ENCODE measurements at places on chromosomes 13 and 19. TPM values are rescaled to one million over a fixed set of nuclear protein-coding genes. Genes with fewer than 3 reads are reported as not detected.

GRCh38 chr19:57759096-57759495 lies 10.4 kb upstream of the ZNF586 start:
- H3K27ac ChIP-seq = no peak overlapping the region
- no peak overlapping the region for H3K4me3 ChIP-seq
- peaks cover 64% of the 10 kb centered on the region for H3K36me3 ChIP-seq
- H3K4me1 ChIP-seq = no peaks in the 10 kb centered on the region
- H3K27me3 ChIP-seq = no peaks in the 10 kb centered on the region
- no peak for DNase-seq

Gene KCTD4
- total RNA-seq = not detected

GRCh38 chr13:113140677-113141600 lies 17.5 kb upstream of the PROZ start:
- H3K27ac ChIP-seq = no peak overlapping the region
- no peak for DNase-seq
- H3K4me3 ChIP-seq = no peak overlapping the region
- H3K36me3 ChIP-seq = peaks cover 5% of the 10 kb centered on the region

DNA sequence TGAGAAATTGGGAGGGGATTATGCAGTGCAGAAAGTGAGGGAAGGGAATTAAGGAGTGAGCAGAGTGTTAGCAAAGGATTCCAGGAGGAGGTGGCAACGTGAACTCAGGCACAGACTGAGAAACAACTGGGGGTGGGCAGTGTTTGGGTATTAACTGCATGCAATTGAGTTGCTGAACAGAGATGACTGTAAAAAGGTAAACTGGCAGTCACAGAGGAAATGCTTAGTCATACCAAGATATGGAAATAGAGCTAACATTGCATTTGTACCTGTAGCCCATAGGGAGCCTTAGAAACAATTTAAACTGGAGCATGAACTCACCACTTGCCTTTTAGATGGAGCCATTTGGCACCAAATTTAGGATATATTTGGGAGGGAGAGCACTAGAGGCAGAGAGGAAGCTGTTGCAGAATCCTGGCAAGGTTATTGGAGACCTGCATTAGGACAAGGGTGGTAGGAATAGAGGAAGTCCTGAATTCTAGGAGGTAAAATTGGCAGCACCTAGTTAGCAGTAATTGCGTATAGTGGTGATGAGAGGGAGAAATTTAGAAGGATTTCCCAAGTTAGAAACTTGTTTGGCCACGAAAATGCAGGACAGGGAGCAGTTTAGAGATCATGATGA lies 100.6 kb upstream of the FRY start:
- H3K36me3 ChIP-seq = no peaks in the 10 kb centered on the region
- no peak overlapping the region for H3K27ac ChIP-seq
- DNase-seq = peak; percentile 10
- no peaks in the 10 kb centered on the region for H3K4me1 ChIP-seq

- H3K27me3 ChIP-seq = no peaks in the 10 kb centered on the region
- peaks cover 4% of the 10 kb centered on the region for H3K36me3 ChIP-seq
- H3K27ac ChIP-seq = no peak overlapping the region
- no peak overlapping the region for H3K4me3 ChIP-seq
- no peak for DNase-seq
- no peaks in the 10 kb centered on the region for H3K4me1 ChIP-seq
These were observed 30.0 kb upstream of the KBTBD7 start for GRCh38 chr13:41224113-41225110.
